Osteocyte (in vitro differentiated cells): ENCODE measurements at places on chromosomes 6 and 20. TPM values are rescaled to one million over a fixed set of nuclear protein-coding genes. Genes with fewer than 3 reads are reported as not detected.

The HELZ2 gene
- 25.0 and 29.0 TPM in 2 replicates for total RNA-seq

The MCHR2 gene
- not detected in 2 replicates for total RNA-seq

The PRND gene
- not detected in 2 replicates for total RNA-seq

The TUBB2B gene
- total RNA-seq, result 61.7 and 67.2 TPM in 2 replicates

The GJA10 gene
- not detected in 2 replicates for total RNA-seq

The KIF25 gene
- total RNA-seq, result not detected in 2 replicates

GRCh38 chr20:49395183-49395582, 87.3 kb downstream of the KCNB1 start:
- peaks cover 37% of the 10 kb centered on the region for H3K4me1 ChIP-seq
- no peak for DNase-seq
- no peaks in the 10 kb centered on the region for H3K27me3 ChIP-seq

- no peak overlapping the region for H3K4me3 ChIP-seq
- no peak overlapping the region for H3K27ac ChIP-seq
- peaks cover 4% of the 10 kb centered on the region for H3K4me1 ChIP-seq
- H3K27me3 ChIP-seq, result no peaks in the 10 kb centered on the region
- H3K36me3 ChIP-seq, result no peaks in the 10 kb centered on the region
- no peak for DNase-seq
Measured at GRCh38 chr6:137903933-137904821, 37.1 kb downstream of the TNFAIP3 start.

DNA sequence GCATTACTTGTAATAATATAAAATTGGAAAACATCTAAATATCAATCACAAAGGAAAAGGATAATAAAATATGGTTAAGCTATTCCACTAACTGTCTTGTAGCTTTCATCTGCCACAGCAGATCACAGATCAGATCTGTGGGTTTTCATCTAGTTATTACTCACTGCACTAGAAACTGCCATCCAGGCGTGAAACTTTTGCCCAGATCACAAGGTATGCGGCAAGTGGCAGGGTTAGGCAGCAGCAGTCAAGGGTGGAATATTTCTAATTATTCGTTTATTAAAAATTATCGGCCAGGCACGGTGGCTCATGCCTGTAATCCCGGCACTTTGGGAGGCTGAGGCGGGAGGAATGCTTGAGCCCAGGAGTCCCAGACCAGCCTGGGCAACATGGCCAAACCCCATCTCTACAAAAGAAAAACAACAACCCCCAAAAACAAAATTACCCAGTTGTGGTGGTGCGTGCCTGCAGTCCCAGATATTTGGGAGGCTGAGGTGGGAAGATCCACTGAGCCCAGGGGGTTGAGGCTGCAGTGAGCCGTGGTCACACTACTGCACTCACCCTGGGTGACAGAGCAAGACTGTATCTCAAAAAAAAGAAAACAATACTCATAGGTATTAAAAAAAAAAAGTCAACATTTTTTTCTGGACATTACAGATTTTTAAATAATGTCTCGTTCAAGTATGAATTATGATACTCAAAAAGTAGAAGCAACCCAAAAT, 32.1 kb downstream of the BEND3 start:
- no peak overlapping the region for H3K4me3 ChIP-seq
- peaks cover under 1% of the 10 kb centered on the region for H3K4me1 ChIP-seq
- H3K27ac ChIP-seq, result no peak overlapping the region
- DNase-seq, result no peak
- peaks cover 15% of the 10 kb centered on the region for H3K36me3 ChIP-seq

DNA sequence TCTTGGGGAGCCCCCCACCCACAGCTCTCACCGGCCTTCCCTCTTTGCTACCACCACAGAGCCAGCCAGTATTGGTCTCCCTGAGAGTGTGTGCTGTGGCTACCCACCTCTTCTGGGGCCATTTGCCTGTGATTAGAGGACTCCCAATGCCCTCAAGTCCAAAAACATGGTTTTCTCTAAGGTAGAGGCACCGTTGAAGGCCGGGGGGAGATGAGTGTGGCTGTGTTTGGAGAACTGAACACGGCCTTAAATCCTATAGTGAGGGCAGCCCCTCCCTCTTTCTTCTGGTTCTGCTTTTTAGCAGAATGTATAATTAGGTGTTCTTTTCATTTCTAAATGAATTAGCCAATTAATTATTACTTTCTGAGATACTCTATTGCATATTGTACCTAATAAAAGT, 2.5 kb downstream of the CCR6 start:
- H3K36me3 ChIP-seq, result no peaks in the 10 kb centered on the region
- DNase-seq, result no peak
- no peaks in the 10 kb centered on the region for H3K4me1 ChIP-seq
- no peak overlapping the region for H3K27ac ChIP-seq

DNA sequence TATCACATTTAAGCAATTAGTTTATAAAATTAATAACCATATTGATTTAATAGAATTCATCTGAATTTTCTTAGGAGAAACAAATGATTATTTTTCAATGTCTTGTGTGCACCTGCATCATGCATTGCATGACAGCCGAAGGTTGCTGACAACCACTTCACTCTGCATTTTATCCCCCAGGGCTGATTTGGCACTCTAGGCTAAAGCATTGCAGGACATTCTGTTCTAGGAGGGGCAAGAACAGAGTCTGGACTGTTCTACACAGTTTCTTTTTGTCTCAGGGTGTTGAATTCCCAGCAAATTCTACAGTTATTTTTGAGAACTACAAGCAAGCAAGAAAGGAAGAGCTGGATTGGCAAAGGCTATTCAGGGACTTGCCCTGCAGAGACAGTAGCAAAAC, 570.4 kb upstream of the EYS start:
- no peak for DNase-seq
- no peaks in the 10 kb centered on the region for H3K4me1 ChIP-seq
- no peak overlapping the region for H3K27ac ChIP-seq
- no peak overlapping the region for H3K4me3 ChIP-seq
- H3K27me3 ChIP-seq, result no peaks in the 10 kb centered on the region
- no peaks in the 10 kb centered on the region for H3K36me3 ChIP-seq

DNA sequence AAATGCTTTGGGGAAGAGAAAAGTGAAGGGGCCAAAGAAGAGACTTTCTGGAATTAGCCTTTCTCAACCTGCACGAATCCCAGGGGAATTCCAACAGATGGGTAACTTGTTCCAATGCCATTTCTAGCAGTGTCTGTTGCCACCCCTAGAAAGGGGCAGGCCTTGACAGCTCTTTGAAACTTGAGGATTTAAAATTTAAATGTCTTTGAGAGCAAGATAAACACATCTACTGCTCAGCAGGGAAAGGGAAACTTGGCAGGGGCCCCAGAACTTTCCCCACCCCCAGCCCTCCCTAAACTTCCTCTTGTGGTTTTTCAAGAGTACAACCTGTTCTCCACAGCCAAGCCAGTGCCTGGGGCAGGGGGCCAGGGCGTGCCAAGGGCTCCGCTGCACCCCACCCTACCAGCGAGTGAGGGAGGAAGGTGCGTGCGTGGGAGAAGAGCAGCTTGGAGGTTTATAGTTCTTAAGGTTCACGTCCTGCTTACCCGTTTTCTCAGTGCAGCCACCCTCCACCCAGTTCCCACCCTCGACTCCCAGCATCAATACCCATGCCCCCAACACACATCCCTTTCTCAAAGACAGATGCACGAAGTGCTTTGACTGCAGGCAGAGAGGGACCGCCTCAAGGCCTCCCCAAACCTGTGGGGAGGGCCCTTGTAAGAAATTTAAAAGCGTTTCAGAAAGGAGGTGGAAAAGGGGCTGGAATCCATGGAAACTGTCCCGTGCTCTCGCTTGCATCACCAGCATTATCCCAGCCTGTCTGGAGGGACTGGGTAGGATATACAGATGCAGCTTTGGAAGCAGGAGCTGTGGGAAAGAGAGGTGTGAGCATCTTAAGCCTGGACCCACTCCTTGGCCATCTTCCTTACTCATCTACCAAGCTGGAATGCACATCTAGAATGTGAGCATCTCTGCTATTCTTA, 4.5 kb upstream of the TAF8 start:
- peak; percentile 97 for DNase-seq
- peak overlapping the region; percentile 87 for H3K4me3 ChIP-seq
- peaks cover 61% of the 10 kb centered on the region for H3K4me1 ChIP-seq
- peak overlapping the region; percentile 99 for H3K27ac ChIP-seq
- H3K36me3 ChIP-seq, result peaks cover 3% of the 10 kb centered on the region

DNA sequence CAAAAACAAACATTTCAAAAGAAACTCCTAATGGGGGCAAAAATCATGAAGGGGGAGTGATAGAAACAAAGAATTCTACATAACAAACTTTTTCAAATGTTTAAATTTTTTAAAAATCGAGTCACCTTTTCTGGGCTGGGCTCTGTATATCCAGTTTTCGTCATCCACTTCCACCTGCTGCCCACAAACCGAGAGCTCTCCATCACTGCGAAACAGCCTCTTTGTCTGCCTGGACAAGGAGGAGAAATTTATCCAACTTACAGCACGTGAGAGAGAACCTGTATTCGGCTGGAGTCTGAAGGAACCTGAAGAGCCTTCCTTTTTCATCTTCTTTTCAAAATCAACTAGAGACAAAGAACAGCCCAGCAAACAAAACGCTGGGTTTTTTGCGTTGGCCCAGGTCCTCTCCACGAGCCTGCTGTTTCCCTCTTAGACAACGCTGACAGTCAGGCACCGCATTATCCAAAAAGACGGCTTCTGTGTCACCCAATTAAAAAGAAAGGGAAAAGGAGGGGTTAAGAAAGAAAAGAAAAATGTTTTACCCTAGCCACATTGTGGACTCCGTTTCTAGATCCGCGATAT, 72.4 kb upstream of the NHSL1 start:
- no peak overlapping the region for H3K4me3 ChIP-seq
- no peak for DNase-seq
- no peaks in the 10 kb centered on the region for H3K36me3 ChIP-seq
- peak overlapping the region; percentile 66 for H3K27ac ChIP-seq
- H3K27me3 ChIP-seq, result no peaks in the 10 kb centered on the region
- no peaks in the 10 kb centered on the region for H3K4me1 ChIP-seq

GRCh38 chr6:101294676-101295075, 98.8 kb upstream of the GRIK2 start:
- H3K27ac ChIP-seq, result no peak overlapping the region
- no peak overlapping the region for H3K4me3 ChIP-seq
- H3K4me1 ChIP-seq, result no peaks in the 10 kb centered on the region
- H3K27me3 ChIP-seq, result no peaks in the 10 kb centered on the region
- DNase-seq, result no peak

- no peak overlapping the region for H3K4me3 ChIP-seq
- no peaks in the 10 kb centered on the region for H3K27me3 ChIP-seq
- peaks cover 8% of the 10 kb centered on the region for H3K36me3 ChIP-seq
- H3K4me1 ChIP-seq, result peaks cover 27% of the 10 kb centered on the region
- no peak for DNase-seq
Measured at GRCh38 chr6:111775145-111775922, 97.9 kb downstream of the FYN start.

DNA sequence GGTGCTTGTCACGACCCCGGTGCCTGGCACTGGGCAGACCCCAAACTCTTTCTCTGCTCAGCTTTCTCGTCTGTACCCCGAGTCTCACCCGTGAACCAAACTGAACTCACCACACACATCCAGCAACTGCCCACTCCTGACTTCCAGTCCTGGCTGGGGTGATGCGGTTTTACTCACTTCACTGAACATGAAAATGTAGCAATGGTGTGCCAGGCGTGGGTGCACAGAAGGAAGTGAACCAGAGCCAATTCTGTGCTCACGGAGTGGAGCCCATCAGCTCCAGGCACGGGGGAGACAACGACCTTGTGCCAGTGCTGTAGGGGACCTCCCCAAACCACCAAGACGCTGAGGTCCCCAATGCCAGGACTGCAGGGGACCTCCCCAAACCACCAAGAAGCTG, 78.7 kb upstream of the AFDN start:
- H3K36me3 ChIP-seq, result no peaks in the 10 kb centered on the region
- peaks cover 31% of the 10 kb centered on the region for H3K27me3 ChIP-seq
- no peak for DNase-seq
- H3K4me3 ChIP-seq, result no peak overlapping the region
- no peak overlapping the region for H3K27ac ChIP-seq

GRCh38 chr20:58362970-58363369, 26.1 kb upstream of the VAPB start:
- H3K27ac ChIP-seq, result peak overlapping the region; percentile 28
- no peak for DNase-seq
- peaks cover 20% of the 10 kb centered on the region for H3K4me1 ChIP-seq
- H3K4me3 ChIP-seq, result no peak overlapping the region

DNA sequence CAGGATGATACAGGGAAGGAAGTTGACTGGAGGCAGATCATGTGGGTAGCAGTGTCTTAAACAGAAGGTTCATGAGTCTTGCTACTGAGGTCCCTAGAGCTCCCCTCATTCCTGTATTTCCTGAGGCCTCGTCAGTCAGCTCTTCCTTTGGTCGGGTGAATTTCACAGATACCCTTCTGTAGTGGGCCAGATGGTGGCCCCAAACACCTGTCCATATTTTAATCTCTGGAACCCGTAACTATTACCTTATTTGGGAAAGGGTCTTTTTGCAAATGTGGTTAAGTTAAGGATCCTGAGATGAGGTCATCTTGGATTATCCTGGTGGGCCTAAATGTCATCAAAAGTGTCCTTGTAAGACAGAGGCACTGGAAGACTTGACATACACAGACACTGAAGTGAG, 9.6 kb downstream of the KCNS1 start:
- H3K4me3 ChIP-seq, result no peak overlapping the region
- no peak for DNase-seq
- H3K36me3 ChIP-seq, result no peaks in the 10 kb centered on the region
- no peaks in the 10 kb centered on the region for H3K27me3 ChIP-seq
- peaks cover 57% of the 10 kb centered on the region for H3K4me1 ChIP-seq

DNA sequence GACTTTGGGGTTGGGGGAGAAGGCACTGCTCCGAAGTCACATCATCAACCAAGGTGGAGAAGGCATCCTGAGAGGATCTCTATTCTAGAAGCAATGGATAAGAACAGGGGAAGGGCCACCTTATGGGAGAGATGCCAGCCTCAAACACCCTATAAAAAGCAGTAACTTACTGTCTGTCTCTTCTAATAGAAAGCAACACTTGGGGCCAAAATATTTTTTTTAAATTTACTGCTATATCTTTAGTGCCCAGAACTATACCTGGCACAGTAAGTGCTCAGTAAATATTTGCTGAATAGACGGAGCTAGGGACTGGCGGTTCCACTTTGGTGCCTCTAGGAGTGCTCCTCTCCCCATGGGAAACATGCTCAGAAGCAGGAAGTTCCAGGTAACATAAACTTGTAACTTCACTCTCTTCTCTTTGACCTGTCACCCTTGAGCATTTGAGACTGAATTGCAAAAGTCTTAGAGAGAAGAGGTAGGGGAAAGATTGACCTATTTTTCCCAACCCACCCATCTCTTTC, 807 bp upstream of the OTOR start:
- H3K4me3 ChIP-seq, result no peak overlapping the region
- H3K36me3 ChIP-seq, result peaks cover 4% of the 10 kb centered on the region
- no peaks in the 10 kb centered on the region for H3K4me1 ChIP-seq
- H3K27me3 ChIP-seq, result peaks cover 39% of the 10 kb centered on the region
- no peak overlapping the region for H3K27ac ChIP-seq

- DNase-seq, result no peak
- no peak overlapping the region for H3K4me3 ChIP-seq
- no peak overlapping the region for H3K27ac ChIP-seq
- H3K4me1 ChIP-seq, result peaks cover 5% of the 10 kb centered on the region
- H3K27me3 ChIP-seq, result no peaks in the 10 kb centered on the region
- H3K36me3 ChIP-seq, result peaks cover 37% of the 10 kb centered on the region
Measured at GRCh38 chr6:151095538-151096254, 144.1 kb upstream of the AKAP12 start.
